Amniotic stem cell (primary cell): ENCODE measurements at places on chromosomes 2 and 18.

- no peak for DNase-seq
Measured at GRCh38 chr2:127179766-127180165, 40.3 kb downstream of the CYP27C1 start.

GRCh38 chr18:42915299-42915698 lies 200.2 kb downstream of the RIT2 start:
- DNase-seq = no peak

GRCh38 chr2:118044854-118045253 lies 31.0 kb upstream of the CCDC93 start:
- no peak for DNase-seq

GRCh38 chr2:160051371-160051800 lies 11.0 kb downstream of the PLA2R1 start:
- no peak for DNase-seq
